Activated CD4-positive, alpha-beta T cell treated with anti-CD3 and anti-CD28 coated beads, Interleukin-2, Interleukin-6, amounts not matched to agents 100 ng/mL and 50 ng/mL, durations not matched to agents 16 hours and 8 hours (primary cell): ENCODE measurements at places on chromosomes 7 and 10.

- DNase-seq = no peak
These were observed 28.6 kb upstream of the DMBT1 start for GRCh38 chr10:122531939-122532338.

- DNase-seq = no peak
These were observed 16.5 kb downstream of the ADAP1 start for GRCh38 chr7:937856-938484.

GRCh38 chr7:45897042-45897690 is 8.9 kb downstream of the IGFBP1 start:
- no peak for DNase-seq

- peak; percentile 63 for DNase-seq
These were observed 113.2 kb upstream of the DGKB start for GRCh38 chr7:15015545-15016314.

DNA sequence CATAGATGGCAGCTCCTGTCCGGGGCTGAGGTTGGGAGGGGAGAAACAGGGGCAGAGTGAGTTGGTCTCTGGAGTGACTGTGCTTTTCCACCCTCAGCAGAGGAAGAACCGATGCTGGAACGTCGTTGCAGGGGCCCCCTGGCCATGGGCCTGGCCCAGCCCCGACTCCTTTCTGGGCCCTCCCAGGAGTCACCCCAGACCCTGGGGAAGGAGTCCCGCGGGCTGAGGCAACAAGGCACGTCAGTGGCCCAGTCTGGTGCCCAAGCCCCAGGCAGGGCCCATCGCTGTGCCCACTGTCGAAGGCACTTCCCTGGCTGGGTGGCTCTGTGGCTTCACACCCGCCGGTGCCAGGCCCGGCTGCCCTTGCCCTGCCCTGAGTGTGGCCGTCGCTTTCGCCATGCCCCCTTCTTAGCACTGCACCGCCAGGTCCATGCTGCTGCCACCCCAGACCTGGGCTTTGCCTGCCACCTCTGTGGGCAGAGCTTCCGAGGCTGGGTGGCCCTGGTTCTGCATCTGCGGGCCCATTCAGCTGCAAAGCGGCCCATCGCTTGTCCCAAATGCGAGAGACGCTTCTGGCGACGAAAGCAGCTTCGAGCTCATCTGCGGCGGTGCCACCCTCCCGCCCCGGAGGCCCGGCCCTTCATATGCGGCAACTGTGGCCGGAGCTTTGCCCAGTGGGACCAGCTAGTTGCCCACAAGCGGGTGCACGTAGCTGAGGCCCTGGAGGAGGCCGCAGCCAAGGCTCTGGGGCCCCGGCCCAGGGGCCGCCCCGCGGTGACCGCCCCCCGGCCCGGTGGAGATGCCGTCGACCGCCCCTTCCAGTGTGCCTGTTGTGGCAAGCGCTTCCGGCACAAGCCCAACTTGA is 2.7 kb downstream of the REPIN1 start:
- no peak for DNase-seq

- peak; percentile 14 for DNase-seq
These were observed 101.2 kb downstream of the ARL4A start for GRCh38 chr7:12788591-12788990.
